ENCODE measurements at places on chromosomes 11 and 22.

DNA sequence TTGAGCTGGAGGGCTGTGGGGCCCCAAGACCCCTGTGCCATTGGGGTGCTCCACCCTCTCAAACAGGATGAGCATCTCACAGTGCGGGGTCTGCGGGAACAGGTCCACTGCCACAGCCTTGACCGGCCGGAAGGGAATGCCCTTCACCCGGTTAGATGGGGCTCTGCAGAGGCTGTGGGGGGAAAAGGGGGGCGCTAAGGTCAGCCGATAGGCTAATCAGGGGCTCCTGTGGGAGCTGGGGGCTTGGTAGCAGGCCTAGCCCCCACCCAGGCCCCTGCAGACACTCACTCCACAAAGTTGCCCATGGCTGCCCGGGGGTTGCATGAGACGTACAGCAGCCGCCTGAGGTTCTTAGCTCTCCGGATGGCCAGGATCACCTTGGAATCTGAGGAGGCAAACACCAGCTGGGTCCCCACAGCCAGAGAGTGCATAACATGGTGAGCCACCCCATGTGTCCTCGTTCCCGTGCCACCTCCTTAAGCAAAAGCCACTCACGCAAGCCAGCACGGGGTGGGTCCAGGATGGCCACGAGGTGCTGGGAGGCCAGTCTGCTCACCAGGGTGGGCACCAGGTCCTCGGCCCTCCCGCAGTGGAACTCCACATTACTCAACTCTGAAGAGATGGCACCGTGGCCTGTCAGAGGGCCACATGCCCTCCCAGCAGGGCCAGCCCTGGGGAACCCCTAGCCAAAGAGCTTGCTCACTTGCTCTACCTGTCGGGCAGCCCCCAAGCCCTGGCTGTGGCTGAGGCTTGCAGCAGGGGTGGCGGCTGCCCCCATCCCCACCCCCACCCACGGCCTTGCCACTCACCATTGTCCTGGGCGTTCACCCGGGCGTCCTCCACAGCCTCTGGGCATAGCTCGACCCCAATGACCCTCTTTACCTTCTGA is 3.0 kb upstream of the RANBP1 start:
- no peak for DNase-seq

DNA sequence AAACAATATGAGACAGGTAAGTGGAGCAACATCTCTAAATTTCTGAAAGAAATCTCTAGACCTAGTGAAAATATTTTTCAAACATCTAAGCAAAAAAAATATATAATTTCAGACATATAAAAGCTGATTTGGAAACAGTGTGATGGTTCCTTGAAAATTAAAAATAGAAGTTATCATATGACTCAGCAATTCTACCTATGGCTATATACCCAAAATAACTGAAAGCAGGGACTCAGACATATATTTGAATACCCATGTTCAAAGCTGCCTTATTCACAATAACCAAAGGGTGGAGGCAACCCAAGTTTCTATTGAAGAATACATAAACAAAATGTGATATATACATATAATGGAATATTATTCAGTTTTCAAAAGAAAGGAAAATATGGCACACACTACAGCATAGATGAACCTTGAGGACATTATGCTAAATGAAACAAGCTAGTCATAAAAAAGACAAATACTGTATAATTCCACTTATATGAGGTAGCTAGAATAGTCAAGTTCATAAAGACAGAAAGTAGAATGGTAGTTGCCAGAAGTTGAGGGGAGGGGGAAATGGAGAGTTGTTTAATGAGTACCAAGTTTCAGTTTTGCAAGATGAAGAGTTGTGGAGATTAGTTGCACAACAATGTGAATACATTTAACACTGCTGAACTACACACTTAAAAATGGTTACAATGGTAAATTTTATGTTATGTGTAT is 300.4 kb downstream of the TTC28 start:
- DNase-seq, result no peak

DNA sequence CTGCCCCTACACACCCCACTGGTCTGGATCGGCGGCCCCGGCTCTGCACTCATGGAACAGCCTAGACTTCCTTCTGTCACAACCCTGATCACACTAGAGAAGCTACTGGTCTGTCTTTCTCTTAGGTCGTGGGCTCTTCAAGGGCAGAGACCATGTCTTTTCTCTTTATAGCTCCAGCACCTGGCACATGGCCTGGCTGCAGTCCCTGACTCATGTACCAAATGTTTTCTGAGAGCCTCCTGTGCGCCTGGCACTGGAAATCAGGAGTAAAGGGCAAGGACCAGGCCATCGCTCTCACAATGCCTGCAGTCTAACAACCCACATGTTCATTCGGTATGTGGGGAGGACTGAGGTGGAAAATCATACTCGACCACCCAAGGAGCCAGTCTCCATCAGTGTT is 7.5 kb downstream of the ASCC2 start:
- DNase-seq, result no peak

- DNase-seq, result no peak
These were observed 423.3 kb upstream of the CCDC90B start for GRCh38 chr11:83709434-83709833.

- no peak for DNase-seq
These were observed 8.9 kb upstream of the TMEM9B start for GRCh38 chr11:8973121-8973520.

- DNase-seq, result no peak
These were observed 3.3 kb upstream of the POLR2G start for GRCh38 chr11:62757846-62758788.

- DNase-seq, result no peak
These were observed 80.4 kb downstream of the SPON1 start for GRCh38 chr11:14042686-14043465.

- no peak for DNase-seq
These were observed 3.6 kb downstream of the MYBPC3 start for GRCh38 chr11:47348859-47349258.

GRCh38 chr11:12132790-12133145 is 22.4 kb downstream of the MICAL2 start:
- no peak for DNase-seq

GRCh38 chr11:79482800-79483199 is 42.0 kb upstream of the TENM4 start:
- DNase-seq, result no peak

- DNase-seq, result no peak
These were observed 178.8 kb upstream of the NTM start for GRCh38 chr11:131191606-131192005.

DNA sequence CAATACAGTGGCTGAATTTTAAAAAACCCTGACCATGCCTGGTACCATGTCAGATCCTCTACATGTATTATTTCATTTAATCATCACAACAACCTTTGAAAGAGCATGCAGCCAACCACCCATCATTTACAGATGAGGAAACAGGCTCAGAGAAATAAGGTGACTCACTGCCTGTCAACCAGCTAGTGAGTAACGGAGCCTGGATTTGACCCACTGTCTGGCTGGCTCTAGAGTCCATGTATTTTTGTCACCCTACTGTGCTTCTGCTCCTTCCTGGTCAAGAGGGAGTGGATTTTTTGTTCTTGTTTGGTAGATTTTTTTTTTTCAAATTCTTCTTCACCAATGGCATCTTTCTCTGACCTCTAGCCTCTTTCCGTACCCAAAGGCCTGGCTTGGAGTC is 77.4 kb downstream of the CWC15 start:
- no peak for DNase-seq

DNA sequence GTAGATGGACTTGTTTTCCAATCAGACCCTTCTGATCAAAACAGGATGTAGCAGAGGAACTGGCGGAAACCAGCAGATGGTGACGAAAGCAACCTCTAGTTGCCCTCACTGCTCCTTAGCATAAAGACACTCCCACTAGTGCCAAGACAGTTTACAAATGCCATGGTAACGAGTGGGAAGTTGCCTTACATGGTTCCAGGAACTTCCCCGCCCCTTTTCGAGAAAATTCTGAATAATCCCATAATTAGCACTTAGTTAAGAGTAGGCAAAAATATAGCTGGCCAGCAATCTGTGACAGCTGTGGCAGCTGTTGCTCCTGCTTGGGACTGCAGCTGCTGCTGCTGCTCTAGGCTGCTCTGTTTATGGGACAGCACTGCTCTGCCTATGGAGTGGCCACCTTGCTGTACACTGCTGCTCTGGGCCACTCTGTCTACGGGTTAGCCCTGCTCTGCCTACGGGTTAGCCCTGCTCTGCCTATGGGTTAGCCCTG is 33.4 kb upstream of the SORL1 start:
- no peak for DNase-seq

DNA sequence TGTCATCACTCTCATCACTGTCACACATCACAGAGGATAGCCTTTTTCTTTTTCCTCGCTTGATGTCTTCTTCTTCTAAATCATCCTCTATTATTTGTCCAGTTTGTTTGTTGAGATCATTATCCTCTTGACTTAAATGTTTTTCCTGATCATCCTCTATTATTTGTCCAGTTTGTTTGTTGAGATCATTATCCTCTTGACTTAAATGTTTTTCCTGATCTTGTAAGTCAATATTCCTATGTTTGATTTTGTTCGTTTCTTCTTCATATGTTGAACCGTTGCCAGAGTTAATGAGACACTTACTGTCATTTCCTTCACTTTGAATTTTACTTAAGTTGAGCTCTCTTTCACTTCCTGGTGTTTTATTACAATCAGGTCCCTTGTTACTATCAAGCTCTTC is 5.6 kb downstream of the CCDC82 start:
- no peak for DNase-seq

DNA sequence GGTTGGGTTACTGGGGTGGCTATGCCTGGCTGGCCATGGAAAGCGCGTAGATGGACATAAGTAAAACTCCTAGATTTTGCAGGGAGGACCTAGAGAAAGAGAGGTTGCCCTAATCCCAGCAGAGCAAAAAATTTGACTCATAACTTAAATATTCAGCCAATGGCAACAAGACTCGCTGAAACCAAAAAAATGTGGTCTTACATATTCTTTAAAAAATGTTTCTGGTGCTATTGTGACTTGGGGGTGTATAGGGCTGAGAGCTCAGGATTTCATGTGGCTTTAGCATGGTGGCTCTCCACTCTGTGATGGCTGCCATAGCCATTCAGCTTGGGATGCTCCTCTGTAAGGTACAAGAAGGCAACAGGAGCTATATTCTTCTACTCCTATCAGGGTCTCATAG is 27.2 kb upstream of the PDGFD start:
- DNase-seq, result no peak

GRCh38 chr11:131025421-131026125 is 109.3 kb upstream of the SNX19 start:
- no peak for DNase-seq

DNA sequence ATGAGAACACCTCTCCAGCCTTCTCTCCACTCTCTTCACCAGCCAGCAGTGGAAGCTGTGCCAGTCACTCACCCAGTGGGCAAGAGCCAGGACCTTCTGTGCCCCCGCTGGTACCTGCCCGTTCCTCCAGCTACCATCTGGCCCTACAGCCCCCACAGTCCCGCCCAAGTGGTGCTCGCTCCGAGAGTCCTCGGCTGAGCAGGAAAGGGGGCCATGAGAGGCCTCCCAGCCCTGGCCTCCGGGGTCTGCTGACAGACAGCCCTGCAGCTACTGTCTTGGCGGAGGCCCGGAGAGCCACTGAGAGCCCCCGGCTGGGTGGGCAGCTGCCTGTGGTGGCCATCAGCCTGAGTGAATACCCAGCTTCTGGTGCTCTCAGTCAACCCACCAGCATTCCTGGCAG is 20.2 kb downstream of the PHLDB1 start:
- no peak for DNase-seq

GRCh38 chr11:21485006-21485405 is 707.9 kb upstream of the ANO5 start:
- DNase-seq, result no peak

DNA sequence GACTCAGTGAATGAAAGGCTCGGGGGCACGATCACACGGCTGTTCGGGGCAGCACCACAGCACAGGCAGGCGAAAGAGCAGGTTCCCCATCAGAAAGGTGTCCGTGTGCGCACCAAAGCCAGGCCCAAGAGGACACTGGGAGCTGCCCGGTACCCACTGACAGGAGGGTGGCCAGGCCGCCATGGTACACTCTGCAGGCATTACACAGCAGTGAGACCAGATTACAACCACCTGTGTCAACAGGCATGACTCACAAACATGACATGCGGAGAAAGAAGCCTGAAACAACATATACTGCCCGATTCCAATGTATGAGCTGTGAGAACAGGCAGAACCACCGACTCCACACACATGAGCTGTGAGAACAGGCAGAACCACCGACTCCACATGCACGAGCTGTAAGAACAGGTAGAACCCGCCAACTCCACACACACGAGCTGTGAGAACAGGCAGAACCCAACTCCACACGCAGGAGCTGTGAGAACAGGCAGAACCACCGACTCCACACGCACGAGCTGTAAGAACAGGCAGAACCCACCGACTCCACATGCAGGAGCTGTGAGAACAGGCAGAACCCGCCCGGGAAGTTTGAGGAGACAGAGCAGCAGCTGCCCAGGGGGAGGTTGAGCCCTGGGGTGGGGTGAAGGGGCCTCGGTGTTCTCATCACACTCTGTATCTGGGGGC is 32.6 kb downstream of the KIAA0930 start:
- no peak for DNase-seq

DNA sequence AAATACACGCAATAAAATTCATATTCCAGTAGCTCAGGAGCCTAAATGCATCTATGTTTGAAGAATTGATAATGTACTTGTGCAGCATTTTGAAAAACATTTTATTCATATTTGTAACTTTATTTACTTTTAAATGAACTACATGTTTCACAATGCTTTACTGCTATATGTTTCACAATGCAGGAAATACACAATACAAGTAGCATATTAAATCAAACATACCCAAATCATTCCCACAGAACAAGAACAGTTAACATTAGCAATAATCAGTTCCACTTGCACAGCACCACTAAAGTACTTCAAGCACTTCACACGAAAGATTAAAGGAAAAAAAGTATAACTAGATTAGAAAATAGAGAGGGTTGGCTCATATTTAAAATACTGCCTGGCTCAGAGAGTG is 343.6 kb upstream of the CCDC90B start:
- DNase-seq, result no peak

GRCh38 chr22:43136255-43136654 is 6.9 kb downstream of the MCAT start:
- DNase-seq, result peak; percentile 56

GRCh38 chr11:62933285-62933684 is 12.1 kb upstream of the CHRM1 start:
- no peak for DNase-seq

- DNase-seq, result no peak
These were observed 88.3 kb downstream of the C11orf87 start for GRCh38 chr11:109510316-109510715.

Data from activated T-cell treated with anti-CD3 and anti-CD28 coated beads, Interleukin-2, amount 50 U/mL, for 24 hours (primary cell).